ENCODE measurements at places on chromosomes 6 and 20. TPM values are rescaled to one million over a fixed set of nuclear protein-coding genes. Genes with fewer than 3 reads are reported as not detected.

The NHSL1 gene
- 0.76 TPM for total RNA-seq

The RGS17 gene
- total RNA-seq: not detected

The GABRR1 gene
- not detected for total RNA-seq

The TPD52L1 gene
- 0.40 TPM for total RNA-seq

The PHACTR1 gene
- 0.72 TPM for total RNA-seq

The KCNQ5 gene
- total RNA-seq: 15.8 TPM

The SOBP gene
- 0.70 TPM for total RNA-seq

DNA sequence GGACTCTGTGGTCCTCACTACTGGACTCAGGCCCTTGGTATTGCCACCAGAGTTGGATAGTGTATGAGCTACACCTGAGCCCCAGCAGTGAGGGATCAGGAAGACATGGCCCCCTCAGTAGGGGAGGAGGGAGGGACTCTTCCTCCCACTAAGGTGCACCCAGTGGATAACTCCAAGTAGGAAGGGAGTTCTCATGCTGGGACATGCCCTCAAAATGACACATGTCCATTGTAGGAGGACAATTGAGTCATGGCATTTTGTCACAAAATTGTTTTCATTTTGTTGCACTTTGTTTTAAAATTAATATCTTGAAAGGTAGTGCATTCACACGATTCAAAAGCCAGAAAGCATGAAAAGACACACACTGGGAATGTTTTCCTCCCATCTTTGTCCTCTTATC, 127.2 kb downstream of the FOXO3 start:
- no peak overlapping the region for H3K27ac ChIP-seq
- H3K4me3 ChIP-seq: no peak overlapping the region
- DNase-seq: no peak

DNA sequence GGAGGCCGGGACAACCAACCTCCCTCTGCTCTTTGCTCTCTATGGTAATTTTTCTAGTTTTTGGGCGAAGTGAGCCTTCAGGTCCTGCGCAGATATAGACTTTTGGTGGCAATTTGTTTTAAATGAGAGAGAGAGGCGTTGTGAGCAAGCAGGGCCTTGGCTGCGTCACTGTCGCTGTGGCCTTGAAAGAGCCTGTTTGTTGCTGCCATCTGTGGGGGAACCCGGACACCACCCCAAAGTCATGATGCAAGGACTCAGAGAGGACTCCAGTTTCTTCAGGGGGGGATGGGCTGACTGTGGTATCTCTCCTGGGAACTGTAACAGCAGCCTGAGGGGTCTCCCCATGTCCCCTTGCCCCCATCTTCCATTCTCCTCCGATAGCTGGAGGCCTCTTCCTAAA, 462.7 kb upstream of the SULF2 start:
- H3K4me1 ChIP-seq: no peaks in the 10 kb centered on the region
- peaks cover 8% of the 10 kb centered on the region for H3K27me3 ChIP-seq
- no peak for DNase-seq
- no peak overlapping the region for H3K27ac ChIP-seq
- H3K4me3 ChIP-seq: no peak overlapping the region
- no peaks in the 10 kb centered on the region for H3K36me3 ChIP-seq

DNA sequence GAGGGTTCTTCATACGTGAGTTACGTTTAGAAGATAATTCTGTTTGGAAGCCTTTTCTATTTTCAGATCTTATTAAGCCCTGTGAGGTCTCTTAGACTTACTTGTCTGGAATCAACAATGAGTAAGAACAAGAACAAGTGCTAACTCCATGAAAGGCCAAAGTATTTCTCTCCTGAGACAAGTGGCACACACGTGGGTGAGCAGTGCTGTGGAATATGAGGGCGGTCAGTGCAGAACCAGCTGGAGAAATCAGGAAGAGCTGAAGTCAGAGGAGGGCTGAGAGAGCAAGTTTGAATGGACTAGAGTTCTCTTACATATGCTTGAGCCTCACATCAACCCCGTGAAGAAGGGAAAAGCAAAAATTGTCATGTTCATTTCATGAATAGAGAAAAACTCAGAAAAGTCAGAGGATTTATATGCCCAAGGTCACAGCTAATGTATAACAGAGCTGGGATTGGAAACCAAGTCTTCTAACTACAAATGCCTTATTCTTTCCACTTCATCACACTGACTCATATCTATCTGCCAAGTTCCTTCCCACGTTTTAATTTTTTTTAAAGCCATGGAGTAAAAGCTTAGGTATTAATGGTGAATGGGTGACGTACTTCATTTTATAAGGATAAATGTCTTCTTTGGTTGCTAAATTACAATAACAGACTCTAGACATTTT, 201.3 kb upstream of the DTNBP1 start:
- no peak overlapping the region for H3K4me3 ChIP-seq
- no peak overlapping the region for H3K27ac ChIP-seq
- no peaks in the 10 kb centered on the region for H3K36me3 ChIP-seq

GRCh38 chr20:62638679-62639406, 3.5 kb upstream of the SLCO4A1 start:
- H3K27me3 ChIP-seq: peaks cover 19% of the 10 kb centered on the region
- no peak overlapping the region for H3K27ac ChIP-seq
- peaks cover 10% of the 10 kb centered on the region for H3K4me1 ChIP-seq
- no peak for DNase-seq

DNA sequence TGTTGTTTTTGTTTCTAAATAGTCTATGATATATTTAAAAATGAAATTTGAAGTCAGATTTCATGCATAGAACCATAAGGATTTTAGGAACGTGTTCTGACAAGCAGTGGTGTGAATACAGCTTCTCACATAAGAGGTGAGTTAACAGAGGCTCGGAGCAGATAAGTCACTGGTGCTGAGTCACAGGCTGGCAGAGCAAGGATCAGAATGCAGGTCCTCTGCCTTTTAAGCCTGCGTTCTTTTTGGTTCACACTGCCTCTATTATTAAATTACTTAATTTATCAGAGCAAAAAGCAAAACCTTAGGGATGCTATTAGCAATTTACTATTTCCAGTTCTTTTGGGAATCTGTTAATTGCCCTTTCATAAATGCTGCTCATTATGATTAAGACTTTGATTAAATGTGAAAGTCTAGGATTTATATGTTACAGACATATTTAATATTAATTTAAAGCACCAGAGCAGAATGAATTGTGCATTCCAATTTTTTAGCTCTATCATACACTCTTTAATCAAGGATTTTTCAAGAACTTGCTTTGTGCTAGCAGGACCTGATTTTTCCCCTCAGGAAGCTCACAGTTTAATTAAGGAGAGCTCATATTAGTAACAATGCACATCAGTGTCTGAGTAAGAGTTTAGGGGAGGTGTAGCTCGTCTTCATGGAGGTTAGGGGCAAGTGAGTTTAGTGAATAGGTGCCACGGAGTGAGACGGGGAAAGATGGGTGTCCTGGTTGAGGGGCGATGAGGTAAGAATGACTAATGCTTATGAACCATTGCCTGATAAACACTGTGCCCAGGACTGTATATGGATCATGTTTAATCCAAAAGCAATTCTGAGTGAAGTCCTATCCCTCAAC, 212.7 kb upstream of the AGPAT4 start:
- H3K4me3 ChIP-seq: no peak overlapping the region
- H3K36me3 ChIP-seq: no peaks in the 10 kb centered on the region

GRCh38 chr6:28543651-28544610, 18.2 kb downstream of the GPX5 start:
- H3K27me3 ChIP-seq: peaks cover 75% of the 10 kb centered on the region
- peak overlapping the region; percentile 74 for H3K4me3 ChIP-seq
- DNase-seq: peak; percentile 24
- H3K27ac ChIP-seq: peak overlapping the region; percentile 74

GRCh38 chr6:134846031-134846430, 103.9 kb downstream of the ALDH8A1 start:
- no peaks in the 10 kb centered on the region for H3K4me1 ChIP-seq
- H3K27ac ChIP-seq: no peak overlapping the region
- no peak overlapping the region for H3K4me3 ChIP-seq
- H3K36me3 ChIP-seq: no peaks in the 10 kb centered on the region

GRCh38 chr6:111566222-111566734, 39.4 kb downstream of the TRAF3IP2 start:
- no peaks in the 10 kb centered on the region for H3K27me3 ChIP-seq
- peak overlapping the region; percentile 55 for H3K27ac ChIP-seq
- peaks cover 58% of the 10 kb centered on the region for H3K36me3 ChIP-seq
- H3K4me1 ChIP-seq: peaks cover 40% of the 10 kb centered on the region
- H3K4me3 ChIP-seq: no peak overlapping the region
- no peak for DNase-seq

GRCh38 chr6:43310134-43310533, 1.5 kb upstream of the CRIP3 start:
- DNase-seq: no peak
- H3K36me3 ChIP-seq: no peaks in the 10 kb centered on the region
- H3K4me3 ChIP-seq: no peak overlapping the region

DNA sequence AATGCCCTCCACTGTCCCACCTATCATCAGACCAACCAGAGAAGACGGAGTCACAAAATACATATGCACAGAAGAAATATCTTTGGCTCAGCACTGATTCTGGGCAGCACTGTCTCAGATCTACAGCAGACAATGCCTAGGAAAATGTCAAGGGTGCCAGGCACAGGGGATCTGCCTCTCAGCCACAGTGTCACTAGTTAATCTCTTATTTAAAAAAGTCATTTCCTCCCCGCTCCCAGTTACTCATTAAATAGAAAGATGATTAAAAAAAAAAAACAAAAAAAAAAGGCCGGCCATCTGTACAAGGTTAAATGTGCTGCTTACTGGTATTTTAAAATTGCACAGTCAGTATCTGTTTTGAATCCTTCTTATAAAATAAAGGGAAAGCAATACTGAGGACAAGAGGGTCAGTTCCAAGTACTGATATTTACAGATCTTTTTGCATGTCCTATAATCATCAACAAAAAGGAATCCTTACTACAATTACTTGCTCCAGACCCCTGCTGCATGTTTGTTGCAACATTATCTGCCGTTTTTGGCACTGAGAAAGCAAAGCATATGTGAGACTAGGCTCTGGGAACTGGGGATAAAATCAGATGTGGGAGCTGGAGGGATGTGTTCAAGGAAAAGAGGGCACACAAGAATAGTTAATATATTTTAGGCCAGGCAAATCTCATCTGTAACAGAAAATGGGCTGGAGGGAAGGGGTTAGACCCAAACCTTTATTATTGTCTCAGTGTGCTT, 299.3 kb downstream of the KIF16B start:
- H3K4me1 ChIP-seq: no peaks in the 10 kb centered on the region
- no peak overlapping the region for H3K27ac ChIP-seq
- no peaks in the 10 kb centered on the region for H3K27me3 ChIP-seq
- H3K4me3 ChIP-seq: no peak overlapping the region
- peaks cover 16% of the 10 kb centered on the region for H3K36me3 ChIP-seq
- no peak for DNase-seq

- no peak for DNase-seq
- peaks cover 43% of the 10 kb centered on the region for H3K4me1 ChIP-seq
- H3K27me3 ChIP-seq: no peaks in the 10 kb centered on the region
- peaks cover 21% of the 10 kb centered on the region for H3K36me3 ChIP-seq
- no peak overlapping the region for H3K4me3 ChIP-seq
These were observed 60.9 kb downstream of the IRF4 start for GRCh38 chr6:452301-453067.

- peaks cover 9% of the 10 kb centered on the region for H3K4me1 ChIP-seq
- no peak overlapping the region for H3K4me3 ChIP-seq
- no peak for DNase-seq
- H3K27ac ChIP-seq: peak overlapping the region; percentile 11
- H3K36me3 ChIP-seq: no peaks in the 10 kb centered on the region
- peaks cover 26% of the 10 kb centered on the region for H3K27me3 ChIP-seq
These were observed 91.7 kb upstream of the HDDC2 start for GRCh38 chr6:125393449-125393858.

GRCh38 chr6:57283106-57283505, 34.3 kb upstream of the PRIM2 start:
- H3K27me3 ChIP-seq: peaks cover 25% of the 10 kb centered on the region
- no peak overlapping the region for H3K27ac ChIP-seq
- DNase-seq: no peak

DNA sequence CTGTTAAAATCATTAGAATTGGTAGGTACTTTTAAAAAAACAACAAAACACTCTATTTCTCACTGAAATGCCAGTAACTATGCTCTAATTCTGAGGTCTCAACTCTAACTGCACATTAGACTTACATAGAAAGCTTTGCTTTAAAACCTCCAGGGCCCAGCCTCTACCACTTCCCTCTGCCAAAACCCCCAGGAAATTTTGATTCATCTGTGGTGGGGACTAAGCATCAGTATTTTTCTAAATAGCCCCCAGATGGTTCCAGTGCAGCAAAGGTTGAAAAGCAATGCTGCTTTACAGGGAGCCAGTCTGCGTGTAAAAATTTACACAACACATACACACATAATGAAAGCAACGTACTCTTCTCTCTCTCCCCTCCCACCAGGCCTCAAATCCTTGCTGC, 3.8 kb downstream of the TBC1D32 start:
- DNase-seq: no peak
- no peaks in the 10 kb centered on the region for H3K27me3 ChIP-seq
- no peak overlapping the region for H3K27ac ChIP-seq
- H3K4me3 ChIP-seq: no peak overlapping the region

- H3K36me3 ChIP-seq: peaks cover 10% of the 10 kb centered on the region
- no peak overlapping the region for H3K27ac ChIP-seq
- no peak for DNase-seq
- no peaks in the 10 kb centered on the region for H3K27me3 ChIP-seq
- H3K4me1 ChIP-seq: no peaks in the 10 kb centered on the region
- H3K4me3 ChIP-seq: no peak overlapping the region
These were observed 12.4 kb downstream of the CRNKL1 start for GRCh38 chr20:20039752-20040387.

- no peak overlapping the region for H3K27ac ChIP-seq
- no peaks in the 10 kb centered on the region for H3K27me3 ChIP-seq
- H3K36me3 ChIP-seq: no peaks in the 10 kb centered on the region
- no peak for DNase-seq
- H3K4me3 ChIP-seq: no peak overlapping the region
These were observed 10.1 kb upstream of the CFAP206 start for GRCh38 chr6:87397656-87398055.

DNA sequence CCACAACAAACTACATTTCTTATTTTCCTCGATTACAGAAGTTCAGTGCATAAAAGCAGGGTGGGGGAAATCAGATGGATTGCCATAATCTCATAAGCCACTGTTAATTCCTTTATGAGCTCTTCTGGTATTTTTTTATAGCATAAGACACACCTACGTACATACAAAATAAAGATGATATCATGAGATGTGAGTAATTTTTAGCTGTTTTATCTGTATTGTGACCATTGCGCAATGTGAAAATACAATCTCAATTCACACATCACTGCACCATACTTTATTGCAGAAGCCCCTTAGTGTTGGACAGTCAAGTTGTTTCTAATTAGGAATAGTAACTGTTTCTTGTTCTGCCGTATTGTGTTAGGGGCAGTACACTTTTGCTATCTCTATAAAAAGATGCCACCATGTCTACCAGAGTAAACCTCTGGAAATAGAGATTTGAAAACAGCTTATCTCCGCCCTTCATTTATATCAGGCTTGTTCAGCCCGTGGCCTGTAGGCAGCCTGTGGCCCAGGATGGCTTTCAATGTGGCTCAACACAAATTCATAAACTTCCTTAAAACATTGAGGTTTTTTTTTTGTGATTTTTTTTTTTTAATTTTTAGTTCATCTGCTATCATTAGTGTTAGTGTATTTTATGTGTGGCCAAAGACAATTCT, 90.4 kb downstream of the FARS2 start:
- no peak overlapping the region for H3K4me3 ChIP-seq
- DNase-seq: no peak
- H3K27ac ChIP-seq: no peak overlapping the region
- peaks cover 32% of the 10 kb centered on the region for H3K36me3 ChIP-seq

GRCh38 chr6:158472447-158472846, 87.4 kb upstream of the TMEM181 start:
- no peaks in the 10 kb centered on the region for H3K4me1 ChIP-seq
- DNase-seq: no peak
- no peak overlapping the region for H3K27ac ChIP-seq
- peaks cover 13% of the 10 kb centered on the region for H3K36me3 ChIP-seq
- H3K4me3 ChIP-seq: no peak overlapping the region
- no peaks in the 10 kb centered on the region for H3K27me3 ChIP-seq

All from activated naive CD8-positive, alpha-beta T cell treated with anti-CD3 and anti-CD28 coated beads for 36 hours (primary cell).